ENCODE measurements at places on chromosomes 12 and 14. TPM values are rescaled to one million over a fixed set of nuclear protein-coding genes. Genes with fewer than 3 reads are reported as not detected.

Gene RIPK3
- 5.6 TPM for total RNA-seq

Gene DLGAP5
- total RNA-seq: 13.7 TPM

Gene ERBB3
- 69.5 TPM for total RNA-seq

Gene DTX3
- total RNA-seq: 16.6 TPM

Gene B4GALNT3
- 12.7 TPM for total RNA-seq

Gene SMOC1
- total RNA-seq: 5.9 TPM

Gene WNT5B
- 22.7 TPM for total RNA-seq

Gene CLEC2A
- total RNA-seq: 18.5 TPM

Gene INSM2
- total RNA-seq: not detected

Gene DTD2
- total RNA-seq: 29.8 TPM
